ENCODE measurements at places on chromosomes 11 and 22.
A peak's percentile ranks its signal among the peaks of the same experiment; 100 is the strongest.

- DNase-seq = no peak
Measured at GRCh38 chr22:26259510-26259909, 90.2 kb downstream of the SEZ6L start.

DNA sequence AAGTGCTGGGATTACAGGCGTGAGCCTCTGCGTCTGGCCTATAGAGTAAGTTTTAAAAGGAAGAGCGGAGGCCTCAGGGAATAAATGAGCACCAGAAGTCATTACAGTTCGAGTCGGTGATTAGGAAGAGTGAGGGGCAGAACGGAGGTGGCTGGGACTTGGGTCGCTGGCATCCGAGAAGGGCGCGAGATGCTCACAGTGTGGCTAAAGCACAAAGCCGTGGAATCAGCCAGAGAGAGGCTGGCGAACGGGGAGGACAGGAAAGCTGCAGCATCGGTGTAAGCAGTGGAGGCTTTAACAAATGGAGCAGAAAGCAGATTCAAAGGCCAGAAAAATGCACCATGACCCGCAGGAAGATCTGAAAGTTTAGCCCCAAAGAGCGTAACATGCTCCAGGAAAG, 2.7 kb upstream of the KRTAP5-4 start:
- no peak for DNase-seq

DNA sequence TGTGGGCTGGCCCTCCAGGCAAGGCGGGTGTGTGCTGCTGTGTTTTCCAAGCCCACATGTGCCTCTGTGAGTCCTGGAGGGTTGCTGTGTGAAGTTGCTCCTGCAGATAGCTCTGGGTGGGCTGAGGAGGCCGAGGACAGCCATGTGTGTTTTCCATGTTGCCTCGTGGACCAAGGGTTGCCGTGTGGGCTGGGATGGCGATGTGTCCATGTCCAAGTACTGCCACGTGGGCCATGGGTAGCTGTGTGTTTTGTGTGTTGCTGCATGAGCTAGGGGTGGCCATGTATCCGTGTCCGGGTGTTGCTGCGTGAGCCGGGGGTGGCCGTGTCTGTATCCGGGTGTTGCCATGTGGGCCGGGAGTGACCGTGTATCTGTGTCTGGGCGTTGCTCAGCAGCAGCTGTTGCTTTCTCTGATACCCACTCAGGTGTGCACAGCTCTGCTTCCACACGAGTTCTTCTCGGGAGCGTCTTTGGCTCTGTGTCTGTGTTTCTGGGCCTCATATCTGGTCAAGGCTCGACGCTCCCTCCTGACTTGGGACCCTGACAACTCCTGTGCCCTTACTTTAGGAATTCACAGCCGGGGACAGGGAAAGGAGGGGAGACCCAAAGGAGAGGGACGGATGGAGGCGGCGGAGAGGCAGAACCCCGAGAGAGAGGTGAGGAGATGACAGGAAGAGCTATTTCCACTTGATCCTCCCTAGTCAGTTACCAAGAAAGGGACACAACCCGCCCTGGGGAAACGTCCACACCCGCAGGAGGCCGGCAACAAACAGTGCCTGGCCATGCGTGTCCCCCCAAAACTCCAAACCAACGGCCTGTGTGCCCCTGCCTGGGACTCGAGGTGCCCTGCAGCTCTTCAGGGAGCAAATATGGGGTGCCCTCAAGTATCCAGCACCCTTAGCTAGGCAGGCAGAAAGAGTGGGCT, 83.1 kb downstream of the PHF21B start:
- no peak for DNase-seq

- no peak for DNase-seq
Measured at GRCh38 chr11:32382339-32383049, 52.8 kb downstream of the WT1 start.

DNA sequence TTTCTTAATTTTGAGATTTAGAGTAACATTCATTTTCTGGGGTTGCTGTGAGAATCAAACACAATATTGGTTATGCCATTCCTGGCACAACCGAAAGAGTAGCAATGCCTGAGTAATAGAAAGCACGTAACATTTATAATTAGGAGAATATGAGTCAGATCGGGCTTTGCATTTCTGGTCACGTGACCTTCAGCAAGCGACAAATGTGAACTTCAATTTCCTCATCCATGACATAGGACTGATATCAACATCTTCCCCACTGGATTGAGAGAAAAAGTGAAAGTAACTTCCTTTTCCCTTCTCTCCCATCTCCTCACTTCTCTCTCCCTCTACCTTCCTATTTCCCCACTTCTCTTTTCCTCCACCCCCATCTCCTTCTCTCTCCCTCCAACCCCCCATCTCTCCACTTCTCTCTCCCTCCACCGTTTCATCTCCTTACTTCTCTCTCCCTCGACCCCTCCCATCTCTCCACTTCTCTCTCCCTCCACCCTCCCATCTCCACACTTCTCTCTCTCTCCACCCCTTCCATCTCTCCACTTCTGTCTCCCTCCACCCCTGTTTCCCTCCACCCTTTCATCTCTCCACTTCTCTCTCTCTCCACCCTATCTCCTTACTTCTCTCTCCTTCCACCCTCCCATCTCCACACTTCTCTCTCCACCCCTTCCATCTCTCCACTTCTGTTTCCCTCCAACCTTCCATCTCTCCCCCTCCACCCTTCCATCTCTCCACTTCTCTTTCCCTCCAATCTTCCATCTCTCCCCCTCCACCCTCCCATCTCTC, 33.5 kb upstream of the CAT start:
- DNase-seq = no peak

GRCh38 chr11:79796704-79797103, 355.9 kb upstream of the TENM4 start:
- DNase-seq = no peak

DNA sequence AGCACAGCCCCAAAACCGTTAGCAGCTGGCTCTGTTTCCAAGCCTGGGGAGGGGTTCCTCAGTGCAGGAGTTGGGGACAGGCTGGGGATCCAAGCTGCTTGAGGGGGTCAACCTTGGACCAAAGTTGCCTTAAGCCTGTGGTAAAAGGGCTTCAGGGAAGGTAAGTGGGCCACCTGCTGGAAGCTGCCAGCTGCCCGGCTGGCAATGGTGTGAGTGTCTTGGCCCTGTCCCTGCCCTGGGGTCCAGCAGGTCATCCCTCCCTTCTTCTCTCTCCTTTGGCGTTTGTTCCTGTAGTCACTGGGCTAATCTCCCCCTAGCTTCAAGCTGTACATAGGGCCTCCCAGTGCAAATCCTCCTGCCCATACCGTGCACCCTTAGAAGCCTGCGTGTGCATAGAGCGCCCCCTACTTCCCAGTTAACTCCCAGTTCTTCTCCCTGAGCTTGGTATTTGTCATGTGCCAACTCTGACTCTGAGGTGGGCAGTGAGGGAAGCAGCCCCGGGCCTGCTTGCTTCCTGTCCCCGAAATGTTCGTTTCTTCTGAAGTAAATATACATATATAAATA, 4.4 kb downstream of the TMEM258 start:
- no peak for DNase-seq

DNA sequence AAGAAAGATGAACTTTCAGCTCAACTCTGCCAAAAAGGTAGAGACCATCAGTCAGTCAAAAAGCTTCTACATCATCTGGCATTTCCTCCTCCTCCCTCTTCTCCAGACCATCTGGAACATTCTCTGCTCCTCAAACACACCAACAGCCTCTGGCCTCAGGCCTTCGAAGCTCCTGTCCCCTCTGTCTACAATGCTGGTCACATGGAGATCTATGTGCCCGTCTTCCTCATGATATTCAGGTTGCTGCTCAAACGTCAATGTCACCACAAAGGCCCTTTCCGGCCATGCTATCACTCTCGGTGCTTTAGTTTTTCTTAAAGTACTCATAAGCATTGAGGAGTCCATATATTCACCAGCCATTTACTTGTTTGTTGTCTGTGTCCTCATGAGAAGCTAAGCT, 146.2 kb downstream of the SPATA19 start:
- no peak for DNase-seq

DNA sequence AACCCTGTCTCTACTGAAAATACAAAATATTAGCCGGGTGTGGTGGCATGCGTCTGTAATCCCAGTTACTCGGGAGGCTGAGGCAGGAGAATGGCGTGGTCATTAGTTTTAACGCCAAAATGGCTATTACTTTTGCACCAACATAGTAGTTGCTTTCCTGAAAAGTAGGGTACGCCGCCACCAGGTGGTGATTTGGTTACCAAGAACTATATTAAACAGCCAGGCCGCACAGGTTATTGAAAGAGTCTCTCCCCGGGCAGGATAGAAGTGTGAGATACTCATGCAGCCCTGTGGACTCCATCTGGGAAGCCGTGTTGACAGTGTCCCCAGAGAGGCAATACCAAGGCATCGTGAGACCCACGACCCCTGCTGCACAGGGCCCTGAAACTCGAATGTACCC, 24.6 kb upstream of the LRRC32 start:
- no peak for DNase-seq

DNA sequence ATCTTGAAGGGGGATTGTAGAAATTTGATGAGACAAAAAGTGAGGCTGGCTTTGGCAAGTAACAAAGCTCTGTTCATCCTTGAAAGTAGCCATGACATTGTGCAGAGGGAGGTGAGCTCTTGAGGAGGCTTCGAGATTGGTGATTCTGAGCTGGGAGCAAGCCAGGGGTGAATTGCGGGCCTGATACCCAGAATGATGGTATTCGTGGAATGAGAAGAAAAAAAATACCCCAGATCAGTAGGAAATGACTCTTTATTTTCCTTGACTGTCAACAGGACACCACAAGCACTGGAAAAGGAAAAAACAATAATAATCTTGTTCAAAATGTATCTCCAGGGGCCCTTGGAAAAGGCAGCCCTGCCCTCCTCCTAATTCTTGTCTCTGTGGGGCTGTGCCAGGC, 62.7 kb downstream of the TSPAN18 start:
- DNase-seq = no peak

DNA sequence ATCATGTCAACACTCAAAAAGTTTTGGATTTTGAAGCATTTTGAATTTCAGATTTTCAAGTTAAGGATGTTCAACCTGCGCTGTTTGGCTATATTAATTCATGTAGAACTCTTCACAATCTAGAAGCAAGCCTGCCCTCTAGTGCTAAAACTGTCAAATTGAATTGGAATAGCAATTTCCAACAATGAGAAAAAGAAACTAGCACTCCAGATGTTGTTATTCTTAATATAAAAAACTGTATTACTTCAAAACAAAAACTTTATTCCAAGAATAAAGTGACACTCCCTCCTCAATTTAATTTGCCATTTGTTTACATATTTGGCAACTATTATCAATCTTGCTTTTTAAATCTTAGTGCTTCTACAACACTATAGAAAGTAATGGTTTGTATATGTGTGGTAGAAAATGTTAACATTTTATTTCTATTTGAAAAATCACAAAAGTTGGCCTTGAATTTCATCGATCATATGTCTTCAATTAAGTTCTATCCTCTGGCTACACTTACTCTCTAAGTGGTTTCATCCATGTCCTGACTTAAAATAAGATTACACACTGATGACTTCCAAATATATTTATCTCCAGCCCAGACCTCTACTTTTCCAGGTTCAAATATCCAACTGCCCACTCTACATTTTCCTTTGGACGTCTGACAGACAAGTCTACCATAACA, 36.6 kb downstream of the DCUN1D5 start:
- DNase-seq = no peak

DNA sequence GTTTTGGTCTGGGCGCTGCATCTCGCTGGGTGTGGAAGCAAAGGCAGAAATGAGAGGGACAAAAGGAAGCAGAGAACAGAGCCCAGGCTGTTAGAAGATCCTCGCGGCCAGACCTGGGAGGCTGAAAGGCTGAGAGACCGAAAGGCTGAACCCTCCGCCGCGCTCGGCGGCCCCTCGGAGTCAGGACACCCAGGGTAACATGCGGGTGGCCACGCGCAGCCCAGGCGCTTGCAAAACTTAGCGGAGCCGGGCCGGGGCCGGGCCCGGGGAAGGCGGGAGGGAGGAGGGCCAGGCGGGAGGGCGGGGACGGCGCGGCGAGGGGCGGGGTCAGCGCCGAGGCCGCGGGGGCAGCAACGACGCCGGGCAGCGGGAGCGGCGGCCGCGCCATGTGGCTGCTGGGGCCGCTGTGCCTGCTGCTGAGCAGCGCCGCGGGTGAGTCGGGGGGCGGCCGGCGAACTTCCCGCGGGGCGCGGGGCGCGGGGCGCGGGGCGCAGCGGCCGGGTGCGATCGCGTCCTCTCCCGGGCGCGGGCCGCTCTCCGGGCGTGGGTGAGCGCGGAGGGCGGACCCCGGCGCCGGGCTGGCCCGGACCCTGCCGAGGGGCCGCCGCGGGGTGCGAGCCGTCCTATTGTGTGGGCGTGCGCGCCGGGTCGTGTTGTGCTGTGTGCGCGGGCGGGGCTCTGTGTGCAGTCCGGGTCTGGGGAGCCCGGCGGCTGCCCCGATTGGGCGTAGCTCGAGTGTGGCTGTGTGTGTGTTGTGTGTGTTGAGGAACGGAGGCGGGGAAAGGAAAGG, at the start of gene LDLRAD3:
Gene LDLRAD3, plus strand, starts transcription at position 350 of the 790 bp plus-strand sequence. Its CDS starts 37 bp downstream, at position 387.
- DNase-seq = no peak

DNA sequence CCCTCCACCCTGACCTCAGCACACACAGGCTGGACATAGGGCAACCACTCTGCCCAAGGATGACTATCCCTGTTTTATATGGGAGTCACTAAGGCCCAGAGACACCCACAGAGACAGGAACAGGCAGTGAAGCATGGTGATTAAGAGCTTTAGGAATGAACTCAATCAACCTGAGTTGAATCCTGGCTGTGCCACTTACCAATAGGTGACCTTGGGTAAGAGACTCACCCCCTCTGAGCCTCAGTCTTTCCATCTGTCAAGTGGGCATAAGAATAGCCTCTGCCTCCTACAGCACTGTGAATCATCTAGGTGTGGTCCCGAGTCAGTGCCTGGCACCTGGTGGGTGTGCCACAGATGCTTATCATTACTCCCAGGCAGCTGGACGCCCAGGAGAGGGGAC, 6.8 kb downstream of the CRYBB1 start:
- no peak for DNase-seq

GRCh38 chr22:22973336-22973735, 85.7 kb downstream of the IGLL5 start:
- no peak for DNase-seq

GRCh38 chr11:94932503-94932902, 40.9 kb downstream of the CWC15 start:
- DNase-seq = no peak

- peak; percentile 24 for DNase-seq
Measured at GRCh38 chr11:11848891-11849746, 7.3 kb downstream of the USP47 start.

- no peak for DNase-seq
Measured at GRCh38 chr11:96335388-96335787, 7.6 kb downstream of the MAML2 start.

- no peak for DNase-seq
Measured at GRCh38 chr11:59009661-59010060, 70.4 kb downstream of the GLYATL1 start.

Data from activated CD8-positive, alpha-beta memory T cell treated with anti-CD3 and anti-CD28 coated beads for 1 hour (primary cell).